ENCODE measurements at places on chromosomes 12 and 14. TPM values are rescaled to one million over a fixed set of nuclear protein-coding genes. Genes with fewer than 3 reads are reported as not detected.

DNA sequence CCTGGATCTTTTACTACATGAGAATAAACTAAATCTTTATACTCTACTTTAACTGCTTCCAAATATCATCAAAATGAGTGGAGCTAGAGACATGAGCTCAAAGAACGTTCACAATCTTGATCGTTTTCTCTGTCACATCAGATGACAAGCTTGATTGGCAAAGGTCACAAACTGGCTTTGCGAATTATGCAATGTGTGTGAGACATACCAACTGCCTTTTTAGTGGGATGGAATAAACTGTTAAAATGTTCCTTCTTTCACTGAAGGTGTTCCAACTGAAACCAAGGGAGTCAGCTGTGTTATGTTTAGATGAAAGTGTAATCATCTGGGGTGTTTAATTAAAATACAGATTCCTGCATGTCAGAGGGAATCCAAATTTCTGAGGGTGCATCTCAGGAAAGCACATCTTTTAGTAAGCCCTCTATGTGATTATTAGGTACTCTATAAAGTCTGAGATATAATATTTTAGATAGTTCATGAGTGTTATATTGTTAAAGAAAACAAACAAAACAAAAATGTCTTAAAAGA, 21.9 kb downstream of the KITLG start:
- DNase-seq: no peak

DNA sequence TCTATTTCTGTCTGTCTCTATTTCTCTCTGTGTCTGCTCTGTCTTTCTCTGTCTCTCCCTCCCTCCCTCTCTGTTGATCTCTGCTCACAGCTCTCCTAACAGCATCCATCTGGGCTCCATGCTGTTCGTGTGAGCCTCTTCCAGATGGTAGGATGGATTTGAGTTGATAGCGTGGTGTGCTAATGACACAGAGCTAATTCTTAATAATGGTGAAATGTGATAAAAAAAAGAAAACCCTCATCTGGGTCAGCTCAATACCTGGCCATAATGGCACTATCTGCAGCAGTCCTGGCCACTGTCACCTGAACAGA, 96.4 kb downstream of the AACS start:
- no peak for DNase-seq

DNA sequence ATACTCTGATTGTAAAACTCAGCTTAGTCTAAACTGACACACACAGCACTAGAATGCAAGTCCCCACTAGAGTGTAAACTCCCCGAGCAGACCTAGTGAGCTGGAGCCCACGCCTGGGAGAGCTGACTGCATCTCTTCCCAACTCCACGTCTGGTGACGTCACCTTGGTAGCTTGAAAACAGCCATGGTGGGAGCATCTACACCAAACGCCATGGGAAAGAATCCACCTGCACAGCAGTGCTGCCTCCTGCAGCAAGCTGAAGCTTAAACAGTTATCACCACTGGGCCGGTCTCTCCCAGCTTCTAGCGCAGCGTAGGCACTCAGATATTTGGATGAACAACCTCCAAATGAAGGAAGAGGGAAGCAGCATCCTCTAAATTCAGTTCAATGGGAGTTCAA, 4.3 kb upstream of the PAPLN start:
- no peak for DNase-seq

Gene PLEKHD1
- 3.9 TPM for polyA plus RNA-seq

Gene SLC24A4
- 0.33 TPM for polyA plus RNA-seq

Gene SLC2A14
- 0.28 TPM for polyA plus RNA-seq

All from right renal cortex interstitium (tissue), 3 donors.